ENCODE measurements at places on chromosomes 5 and 9. TPM values are rescaled to one million over a fixed set of nuclear protein-coding genes. Genes with fewer than 3 reads are reported as not detected.

GRCh38 chr9:23343226-23343625, 482.8 kb downstream of the ELAVL2 start:
- DNase-seq = no peak

DNA sequence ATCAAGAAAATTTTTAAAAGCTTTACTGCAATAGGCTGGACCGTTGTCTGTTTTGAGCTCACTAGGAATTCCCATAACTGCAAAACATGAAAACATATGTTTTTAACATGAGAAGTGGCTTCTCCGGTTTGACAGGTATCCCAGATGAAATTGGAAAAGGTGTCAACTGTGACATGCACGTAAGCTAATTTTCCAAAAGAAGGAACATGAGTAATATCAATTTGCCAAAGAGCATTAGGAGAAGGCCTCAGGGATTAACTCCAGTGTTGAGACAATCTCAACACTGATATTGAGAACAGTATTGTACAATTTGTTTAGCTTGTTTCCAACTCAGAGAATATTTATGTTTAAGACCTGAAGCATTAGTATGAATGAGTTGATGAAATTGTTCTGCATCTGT, 215.5 kb upstream of the KCNN2 start:
- no peak for DNase-seq

Gene MLANA
- not detected for total RNA-seq

DNA sequence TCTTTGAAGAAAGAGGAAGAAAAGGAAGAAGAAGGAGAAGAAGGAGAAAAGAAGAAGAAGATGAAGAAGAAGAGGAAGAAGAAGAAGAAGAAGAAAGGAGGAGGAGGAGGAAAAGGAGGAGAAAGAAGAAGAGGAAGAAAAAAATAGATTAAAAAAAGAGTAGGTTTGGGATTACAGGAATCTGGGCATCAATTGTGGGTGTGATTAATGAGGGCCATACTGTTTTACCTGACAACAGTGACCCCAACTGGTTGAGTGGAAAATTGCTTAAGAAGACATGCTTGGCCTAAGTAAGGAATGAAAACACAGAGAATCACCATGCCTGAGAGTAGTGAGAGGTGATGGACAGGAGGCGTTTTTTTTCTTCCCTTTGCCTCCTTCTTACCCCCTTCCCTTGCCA, 114.6 kb downstream of the FAM170A start:
- no peak for DNase-seq

DNA sequence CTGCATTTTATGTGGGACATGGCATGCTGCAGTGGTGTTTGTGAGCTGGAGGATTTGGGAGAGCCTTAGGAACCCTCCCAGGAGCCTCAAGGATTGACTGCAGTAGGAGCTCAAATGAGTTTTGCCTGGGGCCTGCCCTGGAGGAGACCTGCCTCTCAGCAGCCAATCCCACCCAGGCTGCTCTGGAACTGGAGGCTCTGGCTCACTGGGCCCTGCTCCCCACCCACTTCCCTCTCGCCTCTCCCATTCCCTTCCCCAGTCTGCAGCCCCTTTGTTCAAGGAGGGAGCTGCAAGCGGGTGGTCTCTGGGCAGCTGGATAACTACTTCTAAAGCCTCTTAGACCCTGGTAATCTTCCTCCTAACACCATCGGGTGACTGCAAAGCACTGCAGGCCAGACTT, 24.2 kb downstream of the KCNIP1 start:
- DNase-seq = no peak

Gene ACTBL2
- not detected for total RNA-seq

Gene SLC45A2
- total RNA-seq = not detected

DNA sequence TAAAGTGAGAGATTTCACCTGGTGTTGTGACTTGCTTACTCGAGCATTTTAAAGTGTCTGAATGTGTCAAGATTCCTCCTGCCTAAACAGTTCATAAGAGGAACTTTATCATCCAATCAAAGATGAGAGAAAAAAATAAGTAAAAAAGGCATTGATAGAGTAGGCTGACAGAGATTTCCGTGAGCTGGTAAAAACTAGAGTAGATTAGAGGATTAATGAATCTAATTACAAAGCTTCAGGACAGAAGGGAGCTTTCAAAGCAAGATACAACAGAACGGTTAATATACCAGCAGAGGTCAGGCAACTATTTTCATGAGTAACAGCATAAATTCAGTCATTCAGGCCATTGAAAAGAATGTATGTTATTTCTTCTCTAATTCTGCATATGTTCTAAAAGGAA, 91.5 kb downstream of the ADAMTS6 start:
- DNase-seq = no peak

DNA sequence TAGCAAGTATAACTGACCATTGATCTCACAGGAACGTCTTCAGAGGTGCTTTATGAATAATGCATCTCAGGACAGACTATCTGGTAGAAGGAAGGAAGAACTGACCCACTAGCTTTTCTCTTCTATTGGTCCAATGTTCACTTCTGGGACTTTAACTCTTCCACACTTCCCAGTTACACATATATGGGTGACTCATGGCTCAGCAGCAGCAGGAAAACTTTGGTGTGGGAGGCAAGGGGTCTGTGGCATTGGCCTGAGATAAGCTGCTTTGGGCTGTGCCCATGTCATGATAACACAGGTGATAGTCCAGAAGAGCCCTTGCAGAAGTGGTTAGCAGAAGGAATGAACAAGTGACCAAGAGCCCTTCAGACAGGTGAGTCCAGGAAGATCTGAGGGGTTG, 148.8 kb downstream of the RAB3C start:
- DNase-seq = no peak

DNA sequence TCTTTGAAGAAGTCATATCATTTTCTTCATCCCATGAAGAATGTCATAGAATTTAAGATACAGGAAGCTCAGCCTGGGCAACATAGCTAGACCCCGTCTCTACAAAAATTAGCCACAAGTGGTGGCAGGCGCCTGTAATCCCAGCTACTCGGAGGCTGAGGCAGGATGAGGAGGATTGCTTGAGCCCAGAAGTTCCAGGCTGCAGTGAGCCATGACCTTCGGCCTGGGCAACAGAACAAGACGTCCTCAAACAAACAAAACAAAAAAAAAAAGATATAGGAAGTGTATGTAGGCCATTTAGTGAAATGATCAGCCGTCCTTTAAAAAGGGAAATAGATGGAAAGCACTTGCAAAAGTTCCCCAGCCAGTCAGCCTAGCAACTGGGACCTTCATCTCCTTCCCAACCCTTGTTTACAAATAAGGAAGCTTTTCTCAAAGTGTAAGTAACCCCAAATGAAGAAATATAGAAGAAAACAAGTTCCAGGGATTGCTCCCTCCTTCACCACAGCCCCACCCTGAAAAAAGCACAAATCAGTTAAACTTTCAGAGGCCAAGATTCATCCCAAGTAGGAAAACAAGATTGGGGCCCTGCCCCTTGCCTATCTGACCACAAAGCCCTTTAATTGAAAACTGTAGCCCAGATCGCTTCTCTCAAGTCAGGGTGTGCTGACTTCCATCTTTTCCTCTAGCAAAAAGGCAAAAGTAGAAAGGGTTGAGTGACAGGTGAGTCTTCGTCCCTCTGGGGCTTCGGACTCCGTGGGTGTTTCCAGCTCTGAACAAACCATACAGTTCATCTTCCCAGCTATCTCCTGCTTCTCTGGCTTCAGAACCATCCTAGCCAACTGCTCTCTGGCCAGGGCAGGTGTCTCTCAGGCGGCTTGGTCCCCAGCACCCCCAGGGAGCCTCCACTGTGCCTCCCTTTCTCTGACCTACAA, 1.2 kb downstream of the SLC31A2 start:
- DNase-seq = no peak

- no peak for DNase-seq
Observed at GRCh38 chr9:133357656-133358055, 1.3 kb downstream of the SURF2 start.

GRCh38 chr9:111805830-111806241, 11.1 kb upstream of the SHOC1 start:
- DNase-seq = no peak

DNA sequence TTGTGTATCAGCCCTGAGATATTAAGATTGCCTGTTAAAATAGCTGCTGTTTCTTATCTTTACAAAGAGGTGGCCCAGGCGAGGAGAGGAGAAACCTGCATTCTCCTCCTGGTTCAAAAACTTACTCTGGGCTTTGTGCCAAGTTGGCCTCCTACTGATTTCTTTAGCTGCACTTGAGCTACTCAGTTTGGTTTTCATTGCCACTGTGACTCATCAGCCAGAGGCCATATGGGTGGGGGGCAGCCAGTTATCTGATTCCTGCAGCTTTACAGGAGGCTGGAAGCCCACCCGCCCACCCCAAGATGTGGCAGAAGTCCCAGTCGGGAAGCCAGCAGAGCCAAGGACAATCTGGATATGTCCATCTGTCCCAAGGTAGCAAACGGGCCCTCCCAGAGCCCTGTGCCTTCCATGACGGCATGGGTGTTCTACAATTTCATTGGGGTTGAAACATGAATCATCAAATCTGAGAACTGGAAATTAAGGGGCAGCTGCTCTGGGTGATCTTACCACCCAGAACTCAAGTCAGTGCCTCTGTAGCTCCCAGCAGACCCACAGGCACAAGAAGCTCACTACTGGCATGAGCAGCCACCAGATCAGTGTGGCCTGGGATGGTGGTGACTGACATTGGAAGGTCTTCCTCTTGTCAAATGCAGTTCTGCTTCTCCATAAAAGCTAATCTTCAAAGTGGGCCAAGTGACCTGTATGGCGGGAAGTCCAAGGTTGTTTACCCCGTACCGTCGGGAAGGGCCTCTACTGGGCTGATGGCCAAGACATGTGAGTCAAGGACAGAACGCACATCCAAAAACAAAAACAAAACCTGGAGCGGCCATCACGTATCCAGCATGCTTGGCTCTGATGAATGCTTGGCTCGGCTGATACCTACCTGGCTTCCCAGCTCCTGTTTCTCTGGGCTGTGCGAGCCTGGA, 15.6 kb downstream of the FCN2 start:
- DNase-seq = peak; percentile 76

Data from posterior vena cava (tissue), 2 donors.